GM20000 (cell line): ENCODE measurements at places on chromosomes 16 and 17.
A peak's percentile ranks its signal among the peaks of the same experiment; 100 is the strongest.

GRCh38 chr17:46264456-46265198 lies 30.3 kb upstream of the LRRC37A start:
- peak; percentile 45 for DNase-seq

GRCh38 chr16:50676684-50677225 lies 4.4 kb downstream of the SNX20 start:
- no peak for DNase-seq

- no peak for DNase-seq
These were observed 17.5 kb upstream of the FBXO47 start for GRCh38 chr17:38984666-38985065.

DNA sequence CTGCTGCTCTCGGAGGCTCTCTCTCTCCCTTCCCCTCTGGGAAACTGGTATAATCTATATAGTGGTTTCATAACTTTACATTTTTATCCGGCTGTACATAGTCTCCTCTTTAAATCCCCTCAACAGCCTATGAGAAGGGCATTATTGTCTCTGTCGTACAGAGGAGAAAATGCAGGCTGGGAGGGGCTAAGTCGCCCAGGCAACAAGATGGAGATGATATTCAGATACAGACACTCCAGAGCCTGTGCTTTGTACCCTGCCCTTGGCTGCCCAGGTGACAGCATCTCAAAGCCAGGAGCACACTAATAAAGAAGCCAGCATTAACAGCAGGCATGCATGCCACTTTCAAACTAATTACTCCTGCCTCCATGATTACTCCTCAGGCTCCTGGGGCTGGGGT lies 4.7 kb upstream of the EIF1 start:
- DNase-seq, result no peak

GRCh38 chr16:76483307-76483909 lies 206.2 kb downstream of the CNTNAP4 start:
- DNase-seq, result no peak

DNA sequence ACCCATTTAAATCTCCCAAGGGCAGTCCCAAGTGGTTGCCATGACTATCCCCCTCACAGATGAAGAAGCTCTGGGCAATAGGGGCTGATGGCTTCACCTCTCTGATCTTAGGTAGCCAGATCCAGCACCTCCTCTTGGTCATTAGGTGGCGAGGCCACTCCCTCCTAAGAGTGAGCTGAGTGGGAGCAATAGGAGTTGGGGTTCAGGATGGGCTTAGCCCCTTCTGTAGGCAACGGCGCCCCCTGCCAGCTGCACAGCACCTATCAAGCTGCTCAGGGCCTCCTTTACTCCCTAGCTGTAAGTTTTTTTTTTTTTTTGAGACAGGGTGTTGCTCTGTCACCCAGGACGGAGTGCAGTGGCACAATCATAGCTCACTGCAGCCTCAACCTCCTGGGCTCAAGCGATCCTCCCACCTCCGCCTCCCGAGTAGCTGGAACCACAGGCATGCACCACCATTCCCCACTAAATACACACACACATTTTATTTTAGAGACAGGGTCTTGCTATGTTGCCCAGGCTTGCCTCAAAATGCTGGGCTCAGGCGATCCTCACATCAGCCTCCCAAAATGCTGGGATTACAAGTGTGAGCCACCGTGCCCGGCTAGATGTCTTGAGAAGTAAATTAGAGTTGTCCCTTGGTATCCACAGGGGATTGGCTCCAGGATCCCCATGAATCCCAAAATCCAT lies 3.5 kb upstream of the RRAD start:
- peak; percentile 56 for DNase-seq

GRCh38 chr17:22310717-22311686 lies 618.7 kb downstream of the KCNJ18 start:
- no peak for DNase-seq

- DNase-seq, result no peak
These were observed 130.6 kb downstream of the MGAT5B start for GRCh38 chr17:76998839-76999238.

GRCh38 chr17:83053739-83054451 lies 25.5 kb upstream of the METRNL start:
- no peak for DNase-seq

DNA sequence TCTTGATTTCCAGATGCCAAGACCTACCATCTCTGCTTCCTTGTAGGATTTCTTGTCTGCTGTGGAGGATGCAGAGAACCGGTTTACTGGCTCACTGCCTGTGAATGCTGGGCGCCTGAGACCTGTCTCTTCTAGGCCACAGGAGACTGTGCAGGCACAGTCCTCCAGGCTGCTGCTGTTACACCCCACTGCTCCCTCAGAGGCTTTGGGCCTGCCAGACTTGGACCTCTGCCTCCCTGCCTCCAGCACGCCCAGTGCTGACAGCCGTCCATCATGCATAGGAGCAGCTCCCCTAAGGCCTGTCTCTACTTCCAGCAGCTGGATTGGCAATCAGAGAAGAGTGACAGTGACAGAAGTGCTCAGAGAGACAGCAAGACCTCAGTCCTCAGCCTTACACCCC lies 6.1 kb downstream of the HROB start:
- DNase-seq, result no peak

- DNase-seq, result no peak
These were observed 13.7 kb downstream of the PLCG2 start for GRCh38 chr16:81792828-81793227.

DNA sequence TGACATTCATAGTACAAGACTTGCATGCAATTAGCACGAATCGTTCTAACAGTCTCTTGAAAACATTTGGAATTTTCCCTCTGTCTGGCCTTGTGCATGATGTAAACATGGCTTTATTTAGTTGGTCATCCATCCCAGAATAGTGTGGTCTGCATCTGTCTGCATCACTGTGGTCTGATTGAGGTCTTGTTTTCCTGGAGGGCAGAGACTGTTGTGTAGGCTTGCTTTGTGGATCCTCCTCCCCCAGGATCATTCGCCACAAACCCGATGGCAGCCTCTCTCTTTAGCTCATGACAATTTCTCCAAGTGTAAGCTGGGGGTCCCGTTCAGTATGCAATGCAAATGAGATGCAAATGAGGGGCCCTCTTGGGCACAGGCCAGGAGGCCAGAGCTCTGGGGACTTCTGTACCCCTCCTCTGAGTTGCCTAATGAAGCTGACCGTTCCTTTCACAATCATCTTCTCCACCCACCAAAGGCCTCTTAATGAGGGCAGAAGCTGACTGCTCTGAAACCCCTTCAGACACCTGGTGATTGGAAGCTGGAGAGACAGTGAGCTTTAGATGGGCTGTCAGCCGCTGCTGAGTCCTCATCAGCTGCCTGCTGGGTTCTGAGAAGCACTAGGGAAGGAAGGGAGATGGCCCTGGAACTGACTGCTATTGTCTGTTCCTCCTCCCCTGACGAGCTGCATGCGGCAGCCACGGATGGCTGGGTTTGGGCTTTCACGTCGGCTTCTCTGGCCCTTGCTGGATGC lies 201.2 kb upstream of the CACNG3 start:
- DNase-seq, result no peak
